ENCODE measurements at places on chromosomes 6 and 20.

- no peak for DNase-seq
Observed at GRCh38 chr20:59428441-59429205, 128.2 kb downstream of the EDN3 start.

GRCh38 chr6:36853325-36853724 is 14.1 kb upstream of the CPNE5 start:
- no peak for DNase-seq

GRCh38 chr6:123288649-123289048 is 292.6 kb downstream of the CLVS2 start:
- DNase-seq, result no peak

GRCh38 chr6:57013521-57013926 is 33.0 kb upstream of the KIAA1586 start:
- no peak for DNase-seq

- DNase-seq, result no peak
Observed at GRCh38 chr6:106553440-106553839, 75.9 kb downstream of the RTN4IP1 start.

GRCh38 chr20:64176551-64176950 is 12.3 kb downstream of the MYT1 start:
- no peak for DNase-seq

GRCh38 chr6:117711369-117711768 is 36.1 kb downstream of the NUS1 start:
- no peak for DNase-seq

GRCh38 chr6:66328200-66328599 is 621.2 kb upstream of the EYS start:
- no peak for DNase-seq

GRCh38 chr6:37724530-37725220 is 27.0 kb upstream of the MDGA1 start:
- DNase-seq, result no peak

DNA sequence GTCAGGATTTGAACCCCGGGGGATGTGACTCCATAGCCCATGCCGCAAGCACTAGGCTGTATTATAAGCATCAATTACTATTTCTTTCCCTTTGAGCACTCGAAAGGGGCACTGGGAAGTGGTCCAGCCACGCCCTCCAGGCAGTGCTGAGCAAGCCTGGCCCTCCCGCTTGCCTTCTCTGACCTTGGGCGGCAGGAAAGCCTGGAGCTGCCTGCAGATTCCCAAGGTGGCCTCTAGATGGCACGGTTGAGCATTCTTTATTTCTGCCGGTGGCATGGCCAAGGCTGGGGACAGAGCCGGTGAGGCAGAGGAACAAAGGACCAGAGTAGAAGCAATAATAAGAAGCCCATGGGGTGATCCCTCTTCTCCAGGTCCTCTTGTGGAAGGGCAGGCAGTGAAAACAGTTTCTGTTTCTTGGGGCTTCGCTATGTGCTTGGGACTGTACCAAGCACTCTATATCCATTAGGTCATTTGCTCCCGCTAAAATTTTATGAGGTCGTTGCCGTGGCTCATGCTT is 32.0 kb downstream of the ARHGAP40 start:
- DNase-seq, result no peak

GRCh38 chr20:22533823-22534751 is 50.3 kb downstream of the FOXA2 start:
- no peak for DNase-seq

Data from Panc1 (cell line).